Muscle of arm (tissue), 14 donors: ENCODE measurements at places on chromosomes 12 and 14. TPM values are rescaled to one million over a fixed set of nuclear protein-coding genes. Genes with fewer than 3 reads are reported as not detected.

The ADCY4 gene
- polyA plus RNA-seq: 16.9 TPM

DNA sequence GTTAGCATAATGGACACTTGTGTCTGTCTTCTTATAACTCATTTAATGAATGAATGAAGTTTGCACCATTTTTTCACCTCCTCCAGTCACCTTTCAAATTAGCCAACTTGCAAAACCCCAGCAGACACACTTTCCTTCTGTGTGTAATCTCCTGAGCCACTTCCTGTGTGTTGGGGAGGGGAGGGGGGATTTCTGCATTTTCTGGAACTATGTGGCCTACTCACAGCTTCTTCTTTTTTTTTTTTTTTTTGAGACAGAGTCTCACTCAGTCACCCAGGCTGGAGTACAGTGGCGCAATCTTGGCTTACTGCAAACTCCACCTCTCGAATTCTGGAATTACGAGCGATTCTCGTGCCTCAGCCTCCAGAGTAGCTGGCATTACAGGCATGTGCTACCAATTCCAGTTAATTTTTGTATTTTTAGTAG, 4.1 kb upstream of the SERPINA1 start:
- DNase-seq: no peak

GRCh38 chr14:103613517-103613916, 15.5 kb upstream of the KLC1 start:
- no peak for DNase-seq

DNA sequence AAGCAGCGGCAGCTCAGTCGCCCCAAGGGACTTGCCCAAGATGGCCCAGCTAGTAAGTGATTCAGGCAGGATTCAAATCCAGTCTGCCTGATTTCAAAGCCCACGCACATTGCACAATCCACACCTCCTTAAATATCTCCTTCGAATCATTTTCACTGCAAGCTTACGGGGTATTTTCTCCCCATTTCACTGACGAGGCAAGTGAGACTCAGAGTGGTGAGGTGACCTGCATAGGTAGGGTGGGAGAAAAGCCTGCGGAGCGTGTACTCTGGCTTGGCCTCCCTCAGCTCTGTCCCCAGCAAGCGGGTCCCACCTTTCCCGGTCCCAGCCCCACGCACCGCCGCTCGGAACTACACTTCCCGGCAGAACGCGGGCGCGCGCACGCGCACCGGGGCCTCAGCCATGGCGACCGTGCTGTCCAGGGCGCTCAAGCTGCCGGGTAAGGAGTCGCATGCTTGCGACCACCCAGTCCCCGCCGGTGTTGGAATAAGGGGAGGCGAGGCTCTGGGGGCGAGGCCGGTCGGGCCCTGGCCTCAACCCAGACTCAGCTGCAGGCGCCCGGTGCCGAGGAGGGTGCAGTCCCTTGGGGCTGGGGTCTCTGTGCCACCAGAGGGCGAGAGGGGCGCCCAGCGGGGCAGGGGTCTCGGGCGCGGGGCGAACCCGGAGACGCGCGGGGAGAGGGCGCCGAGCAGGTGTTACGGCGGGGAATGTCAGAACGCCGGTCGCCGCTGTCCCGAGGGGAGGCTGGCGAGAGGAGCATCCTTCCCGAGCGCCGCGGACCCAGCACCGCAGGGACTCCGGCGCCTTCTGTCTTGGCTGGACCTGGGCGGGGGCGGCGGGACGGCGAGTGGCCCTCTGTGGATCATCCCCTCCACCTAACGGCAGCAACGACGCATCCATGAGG, at the start of gene FAM234B:
Gene FAM234B, plus strand, starts transcription at position 380 of the 904 bp plus-strand sequence. Its CDS starts 23 bp downstream, at position 403.
- DNase-seq: peak; percentile 79

- DNase-seq: peak; percentile 40
Observed at GRCh38 chr14:95519699-95520098, 3.2 kb upstream of the SYNE3 start.

GRCh38 chr12:87376722-87377121, 652.5 kb downstream of the C12orf50 start:
- DNase-seq: no peak

The NRXN3 gene
- polyA plus RNA-seq: 0.72 TPM

The ACTR6 gene
- 18.6 TPM for polyA plus RNA-seq

DNA sequence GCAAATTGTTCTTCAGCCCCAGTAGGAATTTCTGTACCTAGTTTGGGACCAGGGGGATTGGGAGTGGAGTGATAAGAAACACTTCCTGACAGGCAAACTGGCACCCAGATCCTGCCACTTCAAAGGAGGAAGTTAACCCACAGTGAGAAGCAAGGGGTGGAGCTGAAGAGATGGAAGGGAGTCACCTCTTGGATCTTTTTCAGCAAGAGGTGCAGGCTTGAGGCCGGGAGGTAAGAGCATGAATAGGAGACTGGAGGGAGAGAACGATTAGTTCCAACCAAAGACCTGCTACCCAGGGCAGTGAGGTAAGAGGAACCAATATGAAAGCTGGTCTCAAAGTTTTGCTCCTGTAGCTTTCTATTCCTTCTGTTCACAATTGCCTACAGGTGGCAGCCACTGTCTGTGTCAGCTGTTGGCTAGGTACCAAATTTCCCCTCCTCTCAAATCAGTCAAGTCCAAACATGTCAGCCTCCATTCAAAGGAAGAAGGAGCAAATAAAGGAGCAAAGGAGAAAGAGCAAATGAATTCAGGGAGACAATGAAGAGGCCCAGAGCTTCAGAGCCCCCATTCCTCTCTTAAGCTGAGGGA, 14.9 kb upstream of the TAC3 start:
- no peak for DNase-seq

DNA sequence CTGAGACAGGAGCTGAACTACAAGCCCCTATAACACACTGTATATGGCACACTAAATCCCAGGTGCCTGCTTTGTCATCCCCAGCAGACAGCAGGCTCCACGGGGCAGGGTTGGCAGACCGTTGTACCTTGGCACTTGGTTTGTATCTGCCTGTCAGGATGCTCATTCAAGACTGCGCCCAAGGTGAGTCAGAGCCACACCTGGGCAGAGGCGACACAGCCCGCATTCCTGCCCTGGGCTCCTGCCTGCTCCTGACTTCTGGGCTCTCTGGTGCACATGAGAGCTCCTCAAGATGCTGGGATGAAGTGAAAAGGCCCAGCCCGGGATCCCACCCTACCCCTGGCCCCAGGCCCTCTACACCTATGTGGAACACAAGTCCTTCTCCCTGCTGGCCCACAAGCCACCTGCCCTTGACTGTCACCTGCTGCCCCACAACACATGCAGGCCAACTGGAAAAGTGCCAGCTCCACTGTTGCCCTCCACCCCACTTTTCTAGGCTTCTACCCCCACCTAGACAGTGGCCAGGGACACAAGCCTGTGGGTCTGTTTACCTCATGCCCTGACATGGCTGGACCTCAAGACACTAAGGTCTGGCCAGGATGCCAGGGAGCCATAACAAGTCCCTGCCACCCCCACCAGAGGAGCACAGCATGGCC, 30.8 kb upstream of the PNMA1 start:
- DNase-seq: no peak

The DACT1 gene
- polyA plus RNA-seq: not detected

The CISTR gene
- polyA plus RNA-seq: not detected

DNA sequence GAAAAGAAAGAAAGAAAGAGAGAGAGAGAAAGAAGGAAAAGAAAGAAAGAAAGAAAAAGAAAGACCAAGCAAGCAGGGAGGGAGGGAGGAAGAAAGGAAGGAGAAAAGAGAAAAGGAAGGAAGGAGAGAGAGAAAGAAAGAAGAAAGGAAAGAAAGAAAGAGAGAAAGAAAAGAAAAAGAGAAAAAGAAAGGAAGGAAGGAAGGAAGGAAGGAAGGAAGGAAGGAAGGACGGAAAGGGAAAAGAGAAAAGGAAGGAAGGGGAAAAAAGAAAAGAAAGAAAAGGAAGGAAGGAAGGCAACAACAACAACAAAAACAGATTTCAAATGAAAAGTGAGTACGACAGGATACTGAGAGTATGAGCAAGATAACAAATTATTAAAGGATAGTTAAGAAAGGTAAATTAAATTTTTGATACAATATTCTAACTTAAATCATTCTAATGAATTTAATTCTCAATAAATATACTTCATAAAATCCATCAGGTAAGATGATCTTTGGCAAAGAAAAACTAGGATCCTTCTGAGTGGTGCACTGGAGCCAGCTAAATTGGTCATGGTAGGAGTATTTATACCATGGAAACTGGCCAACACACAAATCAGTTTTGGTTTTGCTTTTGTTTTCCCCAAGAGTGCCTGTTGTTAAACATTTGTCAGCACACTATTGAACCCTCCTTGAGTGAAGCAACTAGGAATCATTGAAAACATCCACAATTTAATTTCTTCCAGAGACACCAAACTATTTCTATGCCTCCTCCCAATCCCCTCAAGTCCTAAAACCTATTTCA, 56.1 kb upstream of the DYRK2 start:
- DNase-seq: peak; percentile 22

- no peak for DNase-seq
Observed at GRCh38 chr12:44497044-44497443, 379.1 kb downstream of the NELL2 start.

GRCh38 chr14:50936882-50937281, 7.4 kb downstream of the PYGL start:
- no peak for DNase-seq

The INHBC gene
- polyA plus RNA-seq: 0.16 TPM

GRCh38 chr14:88195676-88196075, 127.4 kb downstream of the KCNK10 start:
- no peak for DNase-seq

The APOF gene
- polyA plus RNA-seq: not detected

The INSM2 gene
- not detected for polyA plus RNA-seq

- no peak for DNase-seq
Observed at GRCh38 chr14:31057701-31058364, 31.7 kb upstream of the STRN3 start.

DNA sequence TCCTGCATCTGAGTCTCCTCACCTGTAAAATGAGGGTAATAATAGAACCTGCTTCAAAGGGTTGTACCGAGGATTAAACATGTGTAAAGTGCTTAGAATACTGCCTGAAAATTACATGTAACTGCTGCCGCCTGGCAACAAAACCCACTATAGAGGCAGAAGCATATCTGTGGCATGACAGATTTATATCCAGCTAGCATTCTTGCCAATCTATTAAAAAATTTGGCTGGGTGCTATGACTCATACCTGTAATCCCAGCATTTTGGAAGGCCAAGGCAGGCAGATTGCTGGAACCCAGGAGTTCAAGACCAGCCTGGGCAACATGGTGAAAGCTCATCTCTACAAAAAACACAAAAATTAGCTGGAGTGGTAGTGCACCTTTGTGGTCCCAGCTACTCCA, 16.4 kb upstream of the KSR2 start:
- DNase-seq: no peak

- peak; percentile 65 for DNase-seq
Observed at GRCh38 chr12:21941506-21942376, 515 bp upstream of the ABCC9 start.

GRCh38 chr12:9626821-9627220, 19.1 kb upstream of the KLRB1 start:
- DNase-seq: no peak

- no peak for DNase-seq
Observed at GRCh38 chr14:67426161-67426560, 14.2 kb upstream of the PLEK2 start.

DNA sequence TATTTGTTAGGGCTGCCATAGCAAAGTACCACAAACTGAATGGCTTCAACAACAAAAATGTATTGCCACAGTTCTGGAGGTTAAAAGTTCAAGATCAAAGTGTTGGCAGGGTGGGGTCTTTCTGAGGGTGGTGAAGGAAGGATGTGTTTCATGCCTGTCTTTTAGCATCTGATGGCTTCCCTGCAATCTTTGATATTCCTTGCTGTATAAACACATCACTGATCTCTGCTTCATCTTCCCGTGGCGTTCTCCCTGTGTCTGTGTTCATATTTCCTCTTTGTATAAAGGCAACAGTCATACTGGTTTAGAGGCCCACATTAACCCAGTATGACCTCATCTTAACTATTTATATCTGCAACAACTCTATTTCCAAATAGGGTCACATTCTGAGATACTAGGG, 167.5 kb downstream of the BTG1 start:
- no peak for DNase-seq

The AKAP5 gene
- 0.41 TPM for polyA plus RNA-seq

GRCh38 chr12:128920468-128920867, 67.2 kb downstream of the GLT1D1 start:
- DNase-seq: no peak

The KRT5 gene
- polyA plus RNA-seq: 0.22 TPM

GRCh38 chr12:42118136-42118879, 26.4 kb downstream of the GXYLT1 start:
- DNase-seq: no peak

DNA sequence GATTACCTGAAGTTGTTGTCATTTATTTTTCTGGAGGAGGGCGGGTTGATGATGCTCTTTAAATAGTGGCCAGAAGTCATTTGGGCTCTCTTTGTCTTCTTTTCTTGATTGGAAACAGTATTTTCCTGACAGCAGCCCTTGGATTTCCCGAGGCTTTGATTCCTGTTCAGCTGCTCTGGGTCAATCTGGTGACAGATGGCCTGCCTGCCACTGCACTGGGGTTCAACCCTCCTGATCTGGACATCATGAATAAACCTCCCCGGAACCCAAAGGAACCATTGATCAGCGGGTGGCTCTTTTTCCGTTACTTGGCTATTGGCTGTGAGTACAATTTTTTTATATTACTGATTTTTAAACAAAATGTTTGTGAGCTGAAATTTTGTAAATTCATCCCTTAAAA, 60.4 kb downstream of the ANAPC7 start:
- no peak for DNase-seq

The RPL10L gene
- polyA plus RNA-seq: not detected

The KRT85 gene
- polyA plus RNA-seq: not detected

GRCh38 chr12:82893896-82894295, 207.2 kb downstream of the TMTC2 start:
- no peak for DNase-seq

DNA sequence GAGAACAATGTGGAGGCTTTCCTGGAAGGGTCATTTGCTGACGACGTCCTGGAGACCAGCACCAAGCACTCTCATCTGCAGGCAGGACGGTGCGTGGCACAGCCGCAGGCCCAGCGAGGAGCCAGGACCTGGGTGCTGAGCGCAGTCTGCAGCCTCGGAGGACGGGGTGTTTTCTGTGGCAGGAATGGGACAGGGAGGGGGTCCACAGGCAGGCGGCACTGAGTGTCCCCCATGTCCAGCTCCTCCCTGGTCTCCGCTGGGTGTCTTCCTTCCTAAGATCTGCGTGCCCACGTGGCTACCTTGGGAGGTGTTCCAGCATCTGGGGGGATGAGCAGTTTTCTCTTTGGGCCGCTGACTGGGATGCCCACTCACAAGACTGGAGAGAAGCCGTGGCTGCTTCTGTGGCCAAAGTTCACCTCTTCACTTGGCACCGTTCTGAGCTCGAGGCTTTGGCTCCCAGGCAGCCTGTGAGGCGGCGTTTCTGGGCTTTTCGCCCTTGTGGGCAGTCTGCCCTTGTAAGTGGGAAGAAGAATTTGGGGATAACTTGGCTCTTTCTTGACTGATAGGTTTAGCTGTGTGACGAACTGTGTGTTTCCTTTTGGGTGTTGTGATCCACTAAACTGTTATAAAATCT, 72.2 kb downstream of the NOC4L start:
- DNase-seq: no peak

The HOMEZ gene
- polyA plus RNA-seq: 11.0 TPM

DNA sequence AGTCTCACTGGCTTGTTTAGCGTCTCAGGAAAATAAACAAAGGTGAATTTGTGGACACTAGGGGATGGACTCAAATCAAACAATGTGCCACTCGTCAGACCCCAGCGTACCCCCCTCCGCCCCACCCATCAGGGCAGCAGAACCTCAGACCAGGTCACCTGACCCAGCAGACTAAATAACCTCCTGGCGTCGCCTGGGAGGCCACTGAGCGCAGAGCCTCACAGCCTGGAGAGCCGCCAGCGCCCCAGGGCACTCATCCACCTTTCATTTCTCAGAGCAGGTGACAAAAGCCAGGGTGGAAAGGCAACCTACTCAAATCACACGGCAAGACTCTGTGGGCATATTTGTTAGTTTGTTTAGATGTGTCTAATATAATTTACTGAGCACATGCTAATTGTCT, 100.9 kb downstream of the DICER1 start:
- DNase-seq: no peak
